ENCODE measurements at places on chromosomes 4 and X. TPM values are rescaled to one million over a fixed set of nuclear protein-coding genes. Genes with fewer than 3 reads are reported as not detected.

DNA sequence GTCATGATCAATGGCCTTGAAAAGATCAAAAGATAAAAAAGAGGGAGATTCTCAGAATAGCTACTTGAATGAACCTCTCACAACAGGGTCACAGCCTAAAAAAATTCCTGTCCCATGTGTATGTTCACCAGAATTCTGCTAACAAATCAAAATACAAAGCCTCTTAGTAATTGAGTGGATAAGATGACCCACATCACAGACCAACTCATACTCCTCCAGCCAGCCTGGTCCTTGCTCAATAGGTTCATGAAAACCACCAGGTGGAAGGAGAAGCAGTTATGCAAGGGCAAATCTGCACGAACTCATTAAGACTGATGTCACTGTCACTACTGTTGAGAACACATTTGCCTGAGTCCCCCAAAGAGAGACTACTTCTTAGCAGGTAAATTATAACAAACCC is 21.5 kb downstream of the WDFY3 start:
- DNase-seq: no peak

GRCh38 chrX:136759968-136760367 is 20.8 kb downstream of the ARHGEF6 start:
- no peak for DNase-seq

DNA sequence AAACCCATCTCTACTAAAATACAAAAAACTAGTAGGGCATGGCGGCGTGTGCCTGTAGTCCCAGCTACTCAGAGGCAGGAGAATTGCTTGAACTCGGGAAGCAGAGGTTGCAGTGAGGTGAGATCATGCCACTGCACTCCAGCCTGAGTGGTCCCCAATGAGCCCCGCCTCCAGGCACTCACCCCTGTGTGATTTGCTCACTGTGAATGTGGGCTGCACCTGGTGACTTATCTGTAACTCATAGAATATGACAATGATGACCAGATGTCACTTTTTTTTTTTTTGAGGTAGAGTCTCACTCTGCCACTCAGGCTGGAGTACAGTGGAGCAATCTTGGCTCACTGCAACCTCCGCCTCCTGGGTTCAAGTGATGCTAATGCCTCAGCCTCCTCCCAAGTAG is 49.0 kb upstream of the HOPX start:
- DNase-seq: no peak

DNA sequence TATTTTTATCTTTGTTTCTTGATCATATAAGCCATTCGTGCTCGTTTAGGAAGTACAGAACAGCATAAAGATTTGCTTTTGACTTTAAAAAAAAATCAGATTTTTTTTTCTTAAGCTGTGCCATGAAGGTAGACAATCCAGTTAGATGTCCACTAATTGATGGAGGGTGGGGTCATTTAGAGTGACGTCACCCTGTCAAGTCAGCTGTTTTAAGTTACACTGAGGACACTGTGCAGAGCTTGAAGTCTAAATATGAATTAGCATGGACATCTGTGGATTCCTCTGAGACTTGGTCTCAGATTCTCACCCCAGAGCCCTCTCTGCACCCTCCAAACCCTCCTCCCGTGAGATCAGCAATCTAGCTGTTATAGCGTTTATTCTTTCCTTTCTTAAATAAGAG is 63.9 kb downstream of the ENPP6 start:
- DNase-seq: no peak

Gene STARD8
- polyA plus RNA-seq: 23.5 TPM

Gene TCP11X2
- polyA plus RNA-seq: not detected

- no peak for DNase-seq
Observed at GRCh38 chrX:45050558-45050957, 150.1 kb downstream of the DIPK2B start.

GRCh38 chrX:134588806-134589205 is 69.5 kb downstream of the PLAC1 start:
- DNase-seq: no peak

- no peak for DNase-seq
Observed at GRCh38 chr4:100635899-100636298, 118.1 kb upstream of the EMCN start.

GRCh38 chrX:134461437-134461836 is 1.5 kb downstream of the HPRT1 start:
- DNase-seq: no peak

GRCh38 chrX:149711545-149712236 is at the start of gene MAGEA11:
Gene MAGEA11, plus strand, starts transcription at chrX:149712060. Its CDS starts 1,100 bp downstream, at chrX:149713160.
- no peak for DNase-seq

DNA sequence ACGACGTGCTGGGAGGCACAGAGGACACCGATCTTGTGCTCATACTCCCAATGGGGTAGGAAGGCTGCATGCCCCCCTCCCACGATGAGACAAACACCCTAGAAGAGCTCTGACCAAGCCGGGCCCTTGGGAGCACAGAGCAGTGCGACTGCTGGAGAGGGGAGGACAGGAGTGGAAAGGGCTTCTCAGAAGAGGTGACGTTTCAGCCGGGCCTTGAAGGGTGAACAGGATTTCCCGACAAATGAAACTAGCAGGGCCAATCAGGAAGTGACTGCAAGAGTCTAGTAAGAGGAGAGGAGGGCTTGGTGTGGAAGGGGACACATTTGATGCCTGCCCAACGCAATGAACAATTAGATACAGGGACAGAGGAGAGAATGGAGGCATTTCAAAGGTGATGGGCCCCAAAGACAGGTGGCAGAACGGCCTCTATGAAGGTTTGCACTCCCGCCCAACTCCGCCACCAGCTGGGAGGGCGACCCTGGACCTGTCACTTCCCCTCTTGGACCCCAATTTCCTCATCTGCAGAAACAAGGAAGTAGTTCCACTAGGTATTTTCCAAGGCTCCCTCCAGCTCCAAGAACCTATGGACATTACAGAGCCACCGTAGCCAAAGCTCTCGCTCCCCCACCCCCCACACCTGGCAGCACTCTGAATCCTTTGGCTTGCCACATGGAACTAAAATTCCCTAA is 3.9 kb downstream of the HCFC1 start:
- DNase-seq: no peak

Data from forelimb muscle (tissue), 1 donor.